ENCODE measurements at places on chromosomes 3 and 15.

- DNase-seq = peak; percentile 46
These were observed 67.2 kb downstream of the LIPC start for GRCh38 chr15:58498821-58499580.

GRCh38 chr3:43287500-43287873, 1.1 kb downstream of the SNRK start:
- no peak for DNase-seq

DNA sequence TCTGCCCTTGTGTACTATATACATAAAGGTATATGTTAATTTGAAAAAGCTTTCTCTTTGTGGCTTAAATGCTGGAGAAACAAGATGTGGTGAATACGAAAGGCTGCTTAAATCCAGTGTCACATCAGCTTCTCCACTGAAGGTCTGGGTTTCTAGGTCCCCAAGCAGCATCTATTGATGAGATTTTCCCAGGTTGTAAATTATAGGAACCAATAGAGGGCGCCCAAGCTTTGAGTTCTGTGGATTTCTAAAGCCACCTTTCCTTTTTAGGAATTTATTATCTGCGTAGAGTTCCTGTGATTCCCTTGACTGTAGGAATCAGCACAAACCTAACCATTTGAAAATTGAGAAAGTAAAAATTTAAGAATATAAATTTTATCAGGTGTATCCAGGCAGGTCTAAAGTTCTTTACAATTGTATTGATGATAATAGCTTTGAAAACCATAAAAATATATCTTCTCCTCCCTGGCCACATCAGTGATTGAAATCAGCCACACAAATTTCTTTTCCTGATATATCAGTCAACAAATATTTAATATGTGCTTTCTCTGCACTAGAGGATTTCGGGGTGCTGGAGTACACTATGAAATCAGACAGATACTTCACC, 88.3 kb upstream of the ADAMTSL3 start:
- no peak for DNase-seq

GRCh38 chr3:46059432-46059831, 32.1 kb upstream of the XCR1 start:
- DNase-seq = no peak

DNA sequence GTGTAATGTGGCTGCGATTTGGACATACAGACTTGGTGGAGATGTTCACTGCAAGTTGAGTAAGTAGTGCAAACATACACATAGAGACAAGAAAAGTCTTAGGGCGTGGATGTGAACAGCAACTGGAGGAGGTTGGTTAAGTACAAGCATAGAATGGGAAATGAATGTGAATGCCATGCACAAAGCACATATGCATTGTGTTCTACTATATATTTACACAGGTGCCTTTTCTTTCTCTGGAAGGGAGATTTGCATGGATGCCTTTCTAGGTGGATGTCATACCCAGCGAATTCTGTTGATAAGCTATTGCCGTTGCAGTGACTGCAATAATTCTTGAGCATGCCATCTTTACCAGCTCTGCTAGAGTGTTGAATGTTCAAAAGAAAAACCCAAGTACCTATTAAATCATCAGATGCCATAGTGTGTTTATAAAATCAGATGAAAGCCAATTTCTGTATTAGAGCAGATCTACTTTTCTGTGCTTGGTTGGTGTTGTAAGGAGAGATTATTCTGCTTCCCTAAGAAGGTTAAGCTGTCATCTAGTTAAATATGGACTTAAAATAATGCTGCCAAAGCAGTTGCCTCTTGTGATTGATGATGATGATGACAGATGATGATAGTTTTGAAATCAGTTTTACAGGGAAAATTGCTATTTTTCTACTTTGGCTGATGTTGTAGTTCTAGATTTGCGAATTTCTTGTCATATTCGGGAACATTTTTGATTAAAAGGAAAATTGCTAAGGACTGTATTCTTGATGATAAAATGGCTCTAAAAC, 148.4 kb downstream of the CNTN4 start:
- DNase-seq = no peak

GRCh38 chr3:146156666-146157314, 4.2 kb downstream of the PLOD2 start:
- no peak for DNase-seq

- no peak for DNase-seq
These were observed 16.0 kb downstream of the SEC61A1 start for GRCh38 chr3:128068156-128068620.

GRCh38 chr3:47571391-47572175, 7.1 kb downstream of the CSPG5 start:
- DNase-seq = peak; percentile 44

- DNase-seq = no peak
These were observed 58.7 kb upstream of the MEF2A start for GRCh38 chr15:99507016-99507503.

DNA sequence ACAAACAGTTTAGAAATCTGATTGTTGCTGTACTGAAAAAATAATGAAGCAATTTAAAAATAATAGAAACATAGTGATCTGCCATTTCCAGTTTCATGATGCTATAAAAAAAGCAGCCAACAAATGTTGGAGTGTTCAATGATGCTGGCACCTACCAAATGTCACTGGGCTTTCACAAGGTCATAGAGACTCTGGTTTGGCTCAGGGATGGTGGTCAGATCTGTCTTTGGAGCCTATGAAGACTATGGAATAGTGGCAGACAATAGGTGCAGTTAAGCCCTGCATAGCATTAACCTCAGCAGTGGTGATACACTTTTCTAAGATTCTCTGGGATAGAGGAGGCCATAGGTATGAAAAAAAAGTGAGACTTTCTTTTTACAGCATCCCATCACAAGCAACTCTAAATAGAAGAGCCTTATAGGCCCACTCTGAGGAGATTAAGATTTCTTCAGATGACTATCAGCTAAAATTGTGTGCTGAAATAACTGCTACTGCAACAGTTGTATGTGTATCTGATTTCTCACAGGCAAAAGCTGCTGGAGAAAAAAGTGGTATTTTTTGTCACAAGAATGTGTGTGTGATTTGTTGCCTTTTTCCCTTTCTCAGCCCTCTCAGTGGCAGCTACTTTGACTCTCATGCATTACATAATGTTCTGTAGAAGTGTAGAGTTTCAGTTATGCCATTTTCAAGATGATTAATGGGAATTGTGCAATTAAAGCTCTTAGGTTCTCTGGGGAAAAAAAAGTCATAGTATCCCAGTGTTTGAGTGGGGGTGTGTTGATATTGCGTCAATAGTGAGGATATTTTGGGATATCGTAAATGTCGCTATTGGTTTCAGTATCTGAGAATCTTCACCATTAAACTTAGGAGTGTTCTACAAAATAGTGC, 137.4 kb downstream of the MBNL1 start:
- no peak for DNase-seq

- DNase-seq = no peak
These were observed 1001.6 kb downstream of the ROBO2 start for GRCh38 chr3:78041486-78041885.

GRCh38 chr3:70646635-70647034, 334.2 kb upstream of the MDFIC2 start:
- no peak for DNase-seq

- no peak for DNase-seq
These were observed 7.5 kb upstream of the STRA6 start for GRCh38 chr15:74209997-74210671.

GRCh38 chr3:100216713-100217112, 44.1 kb upstream of the TBC1D23 start:
- DNase-seq = no peak

GRCh38 chr3:179526989-179527391, 35.7 kb upstream of the ACTL6A start:
- DNase-seq = no peak

GRCh38 chr3:111861391-111861790, 2.3 kb downstream of the PHLDB2 start:
- no peak for DNase-seq

DNA sequence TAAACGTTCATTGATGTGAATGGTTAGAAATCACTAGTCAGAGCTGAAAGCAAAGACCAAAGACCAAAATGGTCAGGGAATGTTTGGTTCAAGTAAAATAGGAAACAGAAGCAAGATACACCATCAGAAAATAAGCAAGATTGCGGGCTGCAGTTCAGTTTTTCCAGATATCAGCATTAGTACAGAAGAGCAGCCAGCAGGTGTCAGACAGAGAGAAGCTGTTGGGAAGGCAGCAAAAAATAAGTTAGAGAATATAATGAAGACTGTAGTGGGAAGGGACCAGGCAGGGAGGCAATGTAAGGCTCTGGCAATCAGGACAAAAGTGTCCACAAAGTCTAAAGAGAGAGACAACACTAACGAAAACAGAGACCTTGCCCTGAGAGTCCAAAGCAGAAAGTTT, 639.4 kb upstream of the NAALADL2 start:
- no peak for DNase-seq

- no peak for DNase-seq
These were observed 79.0 kb downstream of the RPLP1 start for GRCh38 chr15:69531665-69532027.

GRCh38 chr3:76969471-76969870, 70.4 kb upstream of the ROBO2 start:
- no peak for DNase-seq

DNA sequence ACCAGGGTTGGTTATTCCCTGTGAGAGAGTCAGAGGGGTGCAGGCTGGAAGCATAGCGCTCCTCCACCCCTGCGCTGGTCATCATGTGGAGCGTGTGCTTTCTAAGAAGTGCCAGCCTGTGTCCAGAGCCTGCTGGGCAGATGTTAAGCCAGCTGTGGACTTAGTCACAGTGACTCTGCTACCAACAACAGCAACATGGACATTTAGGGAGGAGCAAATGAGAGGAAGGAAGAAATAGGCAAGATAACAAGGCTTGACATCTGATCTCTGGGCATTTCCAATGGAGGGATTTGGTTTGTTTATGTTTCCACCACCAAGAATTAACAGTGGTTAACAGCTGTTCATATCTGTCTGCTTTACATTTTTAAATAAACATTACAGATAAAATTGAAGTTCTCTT, 36.4 kb upstream of the MYZAP start:
- no peak for DNase-seq

- DNase-seq = no peak
These were observed 250.0 kb upstream of the PROK2 start for GRCh38 chr3:72034986-72035385.

GRCh38 chr3:178754852-178755510, 218.7 kb downstream of the KCNMB2 start:
- DNase-seq = no peak

DNA sequence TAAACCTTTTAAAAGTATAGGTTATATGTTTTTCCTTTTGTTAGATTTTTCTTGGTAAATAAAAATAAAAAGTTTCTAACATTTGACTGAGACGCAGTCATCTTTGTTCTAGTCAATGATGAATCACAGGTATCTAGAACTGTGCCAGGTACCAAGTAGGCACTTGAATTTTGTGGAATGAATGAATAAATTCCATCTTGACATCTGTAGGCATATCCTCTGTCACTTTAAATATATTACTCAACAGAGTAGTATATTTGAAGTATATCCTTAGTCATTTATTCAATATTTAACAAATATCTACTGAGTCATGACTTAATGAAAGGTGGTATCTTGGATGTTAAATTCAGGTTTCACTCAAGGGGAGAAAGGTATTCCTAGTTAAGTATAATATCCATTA, 828.4 kb downstream of the TUSC7 start:
- no peak for DNase-seq

- DNase-seq = no peak
These were observed 220.6 kb upstream of the SGO1 start for GRCh38 chr3:20406611-20407011.

DNA sequence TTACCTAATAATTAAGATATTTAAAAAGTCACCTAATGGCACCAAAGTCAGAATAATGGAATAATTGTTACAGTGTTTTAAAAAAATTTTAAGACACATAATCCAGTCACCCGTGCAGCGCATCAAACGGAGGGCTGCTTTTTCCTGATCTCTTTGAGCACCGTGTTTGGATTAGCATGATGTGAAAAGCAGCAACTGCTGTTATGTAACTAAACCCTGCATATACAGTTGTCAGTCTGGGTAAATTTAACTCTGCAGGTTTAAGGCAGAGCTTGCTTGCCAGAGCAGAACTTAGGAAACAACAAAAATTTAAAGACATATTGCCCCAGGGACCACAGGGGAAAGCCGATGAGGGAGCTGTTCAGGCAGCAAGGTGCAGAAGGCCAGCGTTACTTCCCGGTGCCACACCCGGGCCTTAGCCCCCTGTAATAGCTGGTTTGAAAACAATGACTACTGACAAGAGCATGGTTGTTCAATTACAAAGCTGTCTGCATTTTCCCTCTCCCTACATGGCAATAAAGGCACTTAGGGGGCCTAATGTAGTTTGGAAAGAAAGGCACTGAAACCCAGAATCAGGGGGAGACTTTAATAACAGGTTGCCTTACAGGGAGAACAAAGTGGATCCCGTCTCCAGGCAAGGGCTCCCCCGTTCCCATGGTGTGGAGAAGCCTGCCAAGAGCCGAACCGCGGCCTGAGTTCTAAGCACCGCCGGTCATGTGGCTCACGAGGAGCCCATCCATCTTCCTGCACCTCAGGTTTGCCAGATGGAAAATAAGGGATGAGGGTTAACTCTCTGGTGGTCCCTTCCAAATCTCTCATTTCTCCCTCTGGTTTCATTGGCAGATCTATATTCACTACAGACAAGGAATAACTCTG, 32.2 kb downstream of the RORA start:
- DNase-seq = peak; percentile 16

GRCh38 chr15:31111091-31111647, 9.6 kb upstream of the TRPM1 start:
- no peak for DNase-seq

GRCh38 chr15:59550530-59550929, 61.1 kb upstream of the GCNT3 start:
- DNase-seq = no peak

DNA sequence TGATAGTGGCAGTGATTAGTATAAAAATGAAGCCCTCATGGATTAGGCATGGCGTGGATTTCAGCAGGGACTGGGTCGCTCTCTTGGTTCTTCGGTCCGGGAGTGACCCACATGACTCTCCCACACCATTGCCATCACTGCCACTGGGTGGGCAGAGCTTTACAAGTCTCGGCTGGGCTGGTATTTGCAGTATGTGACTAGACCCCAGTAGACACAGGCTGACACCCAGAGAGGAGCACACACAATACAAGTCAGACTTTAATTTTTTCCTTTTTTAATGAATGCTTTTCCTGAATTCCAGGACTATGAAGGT, 1.5 kb downstream of the SV2B start:
- no peak for DNase-seq

GRCh38 chr15:57237301-57237642, 139.0 kb upstream of the CGNL1 start:
- no peak for DNase-seq

GRCh38 chr3:157160658-157161424, 894 bp upstream of the CCNL1 start:
- no peak for DNase-seq

Measured in posterior cingulate gyrus (tissue), 11 donors.